Stimulated activated CD8-positive, alpha-beta memory T cell treated with anti-CD3 and anti-CD28 coated beads, Interleukin-4, amount 100 ng/mL, for 48 hours (primary cell): ENCODE measurements at places on chromosomes 3 and 15.

DNA sequence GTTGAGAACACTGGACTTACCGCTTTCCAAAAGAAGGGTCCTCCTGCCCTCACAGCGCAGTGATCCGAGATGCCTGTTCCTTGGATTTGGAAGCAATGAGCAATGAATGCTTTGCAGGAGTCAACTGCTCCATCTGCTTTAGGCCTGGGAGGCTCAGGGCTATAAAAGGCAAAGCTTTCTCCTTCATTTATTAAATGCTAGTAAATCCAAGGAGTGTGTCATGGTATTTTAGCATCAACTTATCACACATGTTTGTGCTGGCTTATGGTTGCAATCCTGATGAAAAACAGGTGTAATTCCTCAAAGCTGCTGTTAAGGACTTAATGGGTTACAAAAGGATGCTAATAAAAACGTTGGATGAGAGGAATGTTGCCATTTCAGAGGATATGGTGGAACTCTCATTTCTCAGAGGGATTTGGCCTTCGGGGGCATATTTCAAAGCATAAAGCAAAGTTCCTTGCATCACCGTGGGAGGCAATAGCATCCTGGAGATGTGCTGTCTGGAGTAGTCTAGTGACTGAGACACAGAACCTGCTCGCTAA lies 158.5 kb upstream of the TPM1 start:
- no peak for DNase-seq

- DNase-seq: no peak
Measured at GRCh38 chr3:148698190-148698810, 597 bp downstream of the AGTR1 start.

GRCh38 chr15:32908872-32909271 lies 191.1 kb downstream of the GREM1 start:
- no peak for DNase-seq

- no peak for DNase-seq
Measured at GRCh38 chr3:61559136-61559731, 2.1 kb upstream of the PTPRG start.

DNA sequence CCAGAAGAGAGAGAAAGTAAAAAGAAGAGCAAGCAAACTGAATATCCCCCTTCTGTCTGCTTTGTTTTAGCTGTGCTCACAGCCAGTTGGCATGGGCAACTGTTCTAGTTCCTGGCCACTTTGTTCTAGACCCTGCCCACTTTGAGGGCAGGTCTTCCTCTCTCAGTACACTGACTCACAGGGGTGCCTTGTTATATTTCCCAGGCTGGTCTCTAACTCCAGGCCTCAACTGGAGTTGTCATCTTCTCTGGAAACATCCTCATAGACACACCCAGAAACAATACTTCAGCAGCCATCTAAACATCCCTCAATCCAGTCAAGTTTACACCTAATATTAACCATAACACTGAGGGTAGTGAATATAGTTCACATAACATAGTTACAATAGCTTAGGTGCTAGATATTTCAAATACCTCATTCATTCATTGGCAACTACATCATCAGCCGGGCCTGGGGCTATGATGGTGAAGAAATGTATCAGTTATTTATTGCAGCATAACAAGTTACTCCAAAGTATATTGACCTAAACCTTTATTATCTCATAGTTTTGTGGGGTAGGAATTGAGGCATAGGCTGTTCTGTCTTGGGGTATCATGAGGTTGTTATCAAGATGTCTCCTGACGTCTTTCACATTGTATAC lies 106.0 kb downstream of the UBE2E2 start:
- no peak for DNase-seq

GRCh38 chr3:190709351-190709773 lies 153.1 kb downstream of the GMNC start:
- no peak for DNase-seq

- DNase-seq: no peak
Measured at GRCh38 chr3:152825566-152825965, 9.4 kb upstream of the P2RY1 start.

GRCh38 chr3:14319654-14320182 lies 82.7 kb upstream of the SLC6A6 start:
- DNase-seq: peak; percentile 30

DNA sequence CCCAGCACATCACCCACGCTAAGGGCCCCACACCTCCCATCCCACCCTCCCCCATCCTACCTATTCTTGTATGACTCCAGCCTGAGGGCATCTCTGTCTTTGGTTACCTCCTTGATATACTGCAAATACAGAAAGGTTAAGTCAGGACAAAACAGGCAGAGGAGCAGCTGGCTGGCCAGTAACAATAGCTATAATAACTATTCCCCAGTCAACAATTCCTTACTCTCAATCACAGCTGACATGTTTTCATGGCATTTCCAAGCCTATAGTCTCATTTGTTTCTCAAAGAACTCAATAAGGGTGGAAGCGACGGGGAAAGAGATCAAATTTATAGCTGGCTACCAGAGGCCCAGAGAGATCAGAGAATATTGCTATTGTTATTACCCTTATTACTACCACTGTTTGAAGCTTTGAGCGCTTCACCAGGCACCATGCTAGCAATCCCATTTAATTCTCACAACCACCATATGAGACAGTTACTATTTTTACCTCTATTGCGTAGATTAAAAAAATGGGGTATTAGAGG lies 93.0 kb upstream of the C2CD4B start:
- DNase-seq: no peak

GRCh38 chr3:110929816-110930215 lies 141.8 kb upstream of the NECTIN3 start:
- no peak for DNase-seq

GRCh38 chr3:66465587-66465986 lies 35.2 kb downstream of the LRIG1 start:
- DNase-seq: no peak

- no peak for DNase-seq
Measured at GRCh38 chr3:178827285-178827856, 244.2 kb downstream of the ZMAT3 start.

- DNase-seq: no peak
Measured at GRCh38 chr15:29540479-29540878, 270.9 kb upstream of the NSMCE3 start.

DNA sequence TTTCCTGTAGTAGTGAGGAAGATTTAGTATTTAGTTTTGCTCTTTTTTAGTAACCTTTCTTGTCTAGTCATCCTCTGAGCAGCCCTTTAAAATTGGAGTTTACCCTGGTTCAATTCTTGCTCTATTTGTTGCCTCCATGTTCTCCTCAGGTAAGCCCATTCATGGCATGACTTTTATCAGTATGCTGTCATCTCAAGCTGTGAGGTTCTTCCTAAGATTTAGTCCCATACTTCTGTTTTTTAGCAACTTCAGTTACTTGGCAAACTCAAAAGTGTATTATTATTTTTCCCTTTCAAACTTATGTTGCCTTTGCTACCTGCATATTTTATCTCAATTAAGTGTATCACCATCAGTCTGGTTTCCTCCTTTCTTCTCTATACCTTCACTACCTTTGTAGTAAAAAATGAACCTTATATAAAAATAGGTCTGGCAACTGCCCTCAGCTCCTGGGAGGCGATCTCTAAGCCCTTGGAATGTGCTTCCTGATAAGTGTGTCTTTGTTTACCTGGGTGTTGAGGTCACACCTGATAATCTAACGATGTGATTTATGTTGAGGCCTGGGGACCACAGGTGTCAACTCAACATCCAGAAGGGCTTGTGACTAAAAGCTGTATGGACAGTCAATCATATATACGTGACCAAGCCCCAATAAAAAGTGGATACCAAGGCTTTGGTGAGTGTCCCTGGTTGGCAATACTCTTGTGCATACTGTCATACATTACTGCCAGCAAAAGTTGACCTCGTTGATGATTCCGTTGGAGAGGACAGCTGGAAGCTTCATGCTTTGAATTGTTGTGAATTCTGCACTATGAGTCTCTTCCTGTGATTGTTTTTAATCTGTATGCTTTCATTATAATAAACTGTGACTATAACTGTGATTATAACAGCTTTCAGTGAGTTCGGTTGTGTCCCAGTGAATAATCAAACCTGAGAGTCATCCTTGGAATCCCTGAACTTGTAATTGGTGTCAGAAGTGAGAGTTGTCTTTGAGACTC lies 3.9 kb downstream of the NSUN3 start:
- no peak for DNase-seq

GRCh38 chr3:184639351-184639750 lies 72.5 kb downstream of the MAGEF1 start:
- DNase-seq: no peak

DNA sequence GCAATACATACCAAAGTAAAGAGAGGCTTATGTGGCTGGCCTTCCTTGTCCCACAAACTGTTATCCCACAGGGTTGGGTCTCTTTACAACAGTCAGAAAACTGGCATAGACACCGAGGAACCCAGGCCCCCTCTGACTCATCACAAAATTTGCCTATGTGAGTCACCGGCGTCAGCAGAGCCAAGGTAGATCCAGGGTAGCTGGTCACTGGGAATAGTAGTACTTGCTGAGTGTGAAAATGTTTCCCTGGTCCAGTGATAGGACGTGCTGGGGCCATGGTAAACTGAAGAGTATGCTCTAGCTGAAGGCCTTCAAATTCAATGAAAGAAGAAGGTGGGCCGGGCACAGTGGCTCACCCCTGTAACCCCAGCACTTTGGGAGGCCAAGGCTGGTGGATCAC lies 27.1 kb upstream of the SKIL start:
- no peak for DNase-seq

DNA sequence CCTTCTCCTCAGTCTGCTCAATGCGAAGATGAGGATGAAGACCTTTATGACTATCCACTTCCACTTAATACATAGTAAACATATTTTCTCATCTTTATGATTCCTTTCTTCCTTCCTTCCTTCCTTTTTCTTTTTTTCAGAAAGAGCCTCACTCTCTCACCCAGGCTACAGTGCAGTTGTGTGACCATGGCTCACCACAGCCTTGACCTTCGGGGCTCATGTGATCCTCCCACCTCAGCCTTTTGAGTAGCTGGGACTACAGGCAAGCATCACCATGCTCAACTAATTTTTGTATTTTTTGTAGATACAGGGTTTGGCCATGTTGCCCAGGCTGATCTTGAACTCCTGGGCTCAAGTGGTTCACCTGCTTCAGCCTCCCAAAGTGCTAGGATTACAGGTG lies 52.0 kb upstream of the RAP2B start:
- no peak for DNase-seq

DNA sequence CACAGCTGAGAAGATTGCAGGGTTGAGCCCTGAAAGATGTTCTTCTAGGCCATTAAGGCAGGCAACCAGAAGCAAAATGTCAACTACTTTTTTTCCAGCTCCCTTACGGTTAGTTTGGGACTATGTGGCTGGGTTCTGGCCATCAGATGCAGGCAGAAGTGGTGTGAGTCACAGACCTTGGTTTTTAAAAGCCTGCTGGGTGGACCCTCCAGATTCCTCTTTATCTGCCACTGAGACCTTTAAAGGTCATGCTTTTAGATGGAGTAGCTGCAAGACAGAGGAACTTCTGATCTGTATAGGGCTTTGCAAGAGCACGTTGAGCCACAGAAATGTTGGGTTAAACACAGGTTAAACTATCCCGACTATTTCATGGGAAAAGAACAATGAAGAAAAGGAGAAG lies 102.9 kb downstream of the CHST2 start:
- DNase-seq: no peak

DNA sequence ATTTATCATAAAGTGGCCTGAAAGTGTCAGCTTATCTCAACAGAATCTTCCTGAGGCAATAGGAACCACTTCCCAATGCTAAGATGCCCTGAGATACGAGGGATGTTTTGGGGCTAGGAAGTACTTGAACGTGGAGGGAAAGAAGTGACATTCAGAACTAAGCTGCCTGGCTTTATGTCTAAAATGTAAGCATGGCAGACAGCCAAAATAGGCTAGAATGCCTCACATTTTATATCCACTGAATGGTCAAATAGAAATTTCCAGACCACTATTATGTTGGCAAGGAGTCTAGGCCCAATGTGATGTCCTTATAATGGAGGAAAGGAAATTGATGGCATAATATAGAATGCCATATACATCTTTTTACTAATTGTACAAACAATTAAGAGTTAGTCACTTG lies 154.9 kb downstream of the PEX5L start:
- DNase-seq: no peak

DNA sequence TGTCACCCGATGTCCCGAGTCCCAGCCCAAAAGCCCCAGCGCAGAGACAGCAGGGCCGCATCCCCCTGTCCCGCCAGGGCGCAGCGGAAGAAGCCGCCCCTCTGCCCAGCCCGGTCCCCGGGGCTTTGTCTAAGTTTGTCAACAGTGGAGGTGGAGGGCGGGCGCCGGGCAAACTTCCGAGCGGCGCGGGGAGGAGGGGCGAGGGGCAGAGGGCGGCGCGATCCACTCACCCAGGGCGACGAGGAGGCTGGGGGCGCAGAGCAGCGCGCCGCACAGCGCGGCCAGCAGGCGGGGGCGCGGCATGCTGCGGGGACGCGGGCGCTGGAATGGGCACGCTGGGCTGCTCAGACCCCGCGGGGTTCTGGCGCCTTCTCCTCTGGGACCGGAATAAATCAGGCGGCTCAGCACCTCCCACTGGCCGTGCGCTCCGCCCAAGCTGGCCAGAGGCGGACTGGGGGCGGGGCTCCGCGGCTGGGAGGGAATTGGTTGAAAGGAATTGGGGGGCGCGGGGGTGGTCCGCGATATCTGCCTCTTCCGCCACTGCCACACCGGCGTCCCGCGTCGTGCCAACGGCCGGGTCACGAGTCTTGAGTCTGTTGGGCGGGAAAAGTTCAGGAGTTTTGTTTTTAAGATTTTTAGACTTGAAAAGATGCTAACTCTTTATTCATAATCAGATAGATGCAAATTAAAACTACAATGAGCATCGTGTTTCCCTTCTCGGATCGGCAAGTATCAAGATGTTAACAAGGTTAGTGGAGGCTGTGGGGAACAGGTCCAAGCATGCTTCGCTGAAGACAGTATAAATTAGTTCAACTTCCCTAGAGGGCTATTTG lies at the start of gene MFGE8:
Gene MFGE8 (minus strand): TSS at position 363 of the 833 bp plus-strand sequence. CDS start 60 bp downstream, at position 303.
- peak; percentile 86 for DNase-seq

DNA sequence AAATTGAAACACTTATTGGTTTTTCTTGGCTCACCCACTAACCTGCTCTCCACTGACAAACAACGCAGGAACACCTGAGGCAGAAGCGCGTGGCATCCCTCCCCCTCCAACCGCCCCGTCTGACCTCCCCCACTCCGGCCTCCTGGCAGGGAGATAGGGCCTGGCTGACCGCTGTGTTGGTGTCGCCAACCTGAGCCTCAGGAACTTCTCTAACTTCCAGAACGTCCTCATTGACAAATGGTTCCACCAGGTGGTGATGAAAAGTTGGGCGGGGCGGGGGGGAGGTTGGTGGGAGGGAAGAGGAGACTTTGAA lies 22.8 kb downstream of the IL17RD start:
- DNase-seq: no peak
